Purkinje cell (primary cell): ENCODE measurements at places on chromosomes 7 and 10. TPM values are rescaled to one million over a fixed set of nuclear protein-coding genes. Genes with fewer than 3 reads are reported as not detected.

The GNGT1 gene
- not detected in 2 replicates for polyA plus RNA-seq

The DIP2C gene
- 12.1 and 13.2 TPM in 2 replicates for polyA plus RNA-seq

The TAC1 gene
- 296 and 336 TPM in 2 replicates for polyA plus RNA-seq

The TSPAN33 gene
- polyA plus RNA-seq, result 0.92 and 3.7 TPM in 2 replicates

The AMPH gene
- 24.0 and 32.8 TPM in 2 replicates for polyA plus RNA-seq

The UBE2H gene
- polyA plus RNA-seq, result 20.9 and 32.0 TPM in 2 replicates

The PNLIPRP2 gene
- polyA plus RNA-seq, result not detected in 2 replicates

The LIPJ gene
- not detected in 2 replicates for polyA plus RNA-seq

The PLEKHA1 gene
- 15.0 and 24.4 TPM in 2 replicates for polyA plus RNA-seq

The NYAP1 gene
- polyA plus RNA-seq, result not detected in 2 replicates

The GHRHR gene
- not detected in 2 replicates for polyA plus RNA-seq

The GIMAP4 gene
- polyA plus RNA-seq, result 0.19 TPM in 1 of 2 replicates, not detected in the other

The ITPRID1 gene
- polyA plus RNA-seq, result 2.0 TPM in 1 of 2 replicates, not detected in the other

The FEZF1 gene
- polyA plus RNA-seq, result not detected in 2 replicates

The NPC1L1 gene
- polyA plus RNA-seq, result not detected in 2 replicates

The FAM180A gene
- 0.42 TPM in 1 of 2 replicates, not detected in the other for polyA plus RNA-seq

The ST8SIA6 gene
- not detected in 2 replicates for polyA plus RNA-seq

The CPA1 gene
- not detected in 2 replicates for polyA plus RNA-seq

The NPY4R2 gene
- polyA plus RNA-seq, result not detected in 2 replicates

The OR9A2 gene
- not detected in 2 replicates for polyA plus RNA-seq

The TMEM236 gene
- 0.13 TPM in 1 of 2 replicates, not detected in the other for polyA plus RNA-seq

The PTF1A gene
- polyA plus RNA-seq, result 2.6 TPM in 1 of 2 replicates, not detected in the other

The PPP1R9A gene
- 30.8 and 35.7 TPM in 2 replicates for polyA plus RNA-seq

The DPP6 gene
- 59.5 and 60.8 TPM in 2 replicates for polyA plus RNA-seq

The POLR1F gene
- 30.0 and 31.2 TPM in 2 replicates for polyA plus RNA-seq

The KCNH2 gene
- 4.1 and 6.4 TPM in 2 replicates for polyA plus RNA-seq

The LEP gene
- polyA plus RNA-seq, result not detected in 2 replicates

The CCDC3 gene
- 1.6 and 4.1 TPM in 2 replicates for polyA plus RNA-seq

The HOXA3 gene
- not detected in 2 replicates for polyA plus RNA-seq

The ANKRD61 gene
- polyA plus RNA-seq, result not detected in 2 replicates

The PRSS37 gene
- 0.39 and 1.6 TPM in 2 replicates for polyA plus RNA-seq

The ASB10 gene
- polyA plus RNA-seq, result not detected in 2 replicates

The FFAR4 gene
- polyA plus RNA-seq, result not detected in 2 replicates

The NUTM2A gene
- polyA plus RNA-seq, result not detected in 2 replicates

The CEP55 gene
- polyA plus RNA-seq, result not detected in 2 replicates

The OPN4 gene
- 0.20 TPM in 1 of 2 replicates, not detected in the other for polyA plus RNA-seq

The BLNK gene
- polyA plus RNA-seq, result 0.70 TPM in 1 of 2 replicates, not detected in the other

The C1QL3 gene
- polyA plus RNA-seq, result 4.4 TPM in 1 of 2 replicates, not detected in the other

The GRM3 gene
- 21.0 and 25.7 TPM in 2 replicates for polyA plus RNA-seq

The CALML3 gene
- polyA plus RNA-seq, result 0.08 and 0.17 TPM in 2 replicates

The FAM20C gene
- polyA plus RNA-seq, result 5.2 and 10.9 TPM in 2 replicates

The AGR3 gene
- polyA plus RNA-seq, result 5.3 and 7.4 TPM in 2 replicates
